Esophagus mucosa (tissue), 1 donor: ENCODE measurements at places on chromosomes 6 and 20.

- no peak for ATAC-seq
These were observed 47.4 kb downstream of the TGM2 start for GRCh38 chr20:38117635-38118034.

- no peak for ATAC-seq
These were observed 27.5 kb downstream of the AMD1 start for GRCh38 chr6:110902091-110902490.

DNA sequence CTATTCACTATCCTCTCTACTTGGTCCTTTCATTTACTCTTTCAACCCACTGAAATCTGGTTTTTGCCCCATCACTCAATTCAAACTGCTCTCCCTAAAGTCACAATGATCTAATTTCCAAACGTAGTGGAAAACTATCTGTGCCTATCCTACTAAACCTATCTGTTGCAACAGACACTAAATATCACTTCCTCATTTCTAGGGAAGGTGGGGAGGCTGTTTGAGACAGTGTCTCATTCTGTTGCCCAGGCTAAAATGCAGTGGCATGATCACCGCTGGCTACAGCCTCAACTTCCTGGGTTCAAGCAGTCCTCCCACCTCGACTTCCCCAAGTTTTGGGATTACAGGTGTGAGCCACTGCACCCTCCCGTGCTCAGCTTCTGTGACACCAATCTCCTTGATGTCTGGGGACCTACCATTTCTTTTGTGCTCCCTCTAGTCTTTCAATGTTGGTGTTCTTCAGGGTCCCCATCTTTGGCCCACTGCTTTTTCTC is 8.8 kb downstream of the RANBP9 start:
- peak; percentile 69 for ATAC-seq

- ATAC-seq: peak; percentile 90
These were observed 10.3 kb downstream of the KIF25 start for GRCh38 chr6:168007592-168008338.

DNA sequence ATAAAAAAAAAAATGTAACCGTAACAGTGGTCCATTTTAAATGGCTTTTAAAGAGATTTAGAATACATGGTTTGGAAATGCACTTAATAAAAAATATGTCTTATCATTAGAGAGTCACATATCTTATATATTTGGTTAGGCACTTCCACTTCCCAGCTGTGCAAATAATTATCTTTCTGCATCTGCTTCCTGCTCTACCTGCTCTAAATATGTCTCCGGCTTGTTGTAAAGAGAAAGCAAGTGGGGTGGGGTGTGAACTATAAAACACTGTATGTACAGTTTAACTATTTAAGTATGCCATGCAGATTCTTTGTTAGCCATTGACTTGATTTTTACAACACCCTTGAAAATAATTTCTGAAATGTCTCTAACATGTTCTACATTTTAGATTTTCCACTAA is 106.3 kb downstream of the NKAIN2 start:
- no peak for ATAC-seq

DNA sequence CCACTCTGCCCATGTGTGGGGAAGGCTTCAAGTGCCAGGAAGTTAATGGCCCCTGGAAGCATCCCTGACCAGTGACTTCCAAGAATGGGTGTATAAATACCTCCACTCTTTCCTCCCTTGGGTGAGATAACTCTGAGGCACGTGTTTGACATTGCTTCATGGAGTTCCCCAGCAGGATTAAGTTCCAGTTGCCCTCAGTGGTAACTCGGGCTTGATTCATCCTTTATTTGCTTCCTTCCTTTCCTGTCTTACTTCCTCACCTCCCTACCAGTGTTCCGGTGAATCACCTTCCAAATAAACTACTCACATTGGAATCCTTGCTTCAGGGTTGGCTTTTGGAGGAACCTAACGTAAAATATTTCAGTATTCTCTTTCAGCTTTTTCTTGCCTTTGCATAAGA is 84.6 kb upstream of the JAG1 start:
- peak; percentile 80 for ATAC-seq

DNA sequence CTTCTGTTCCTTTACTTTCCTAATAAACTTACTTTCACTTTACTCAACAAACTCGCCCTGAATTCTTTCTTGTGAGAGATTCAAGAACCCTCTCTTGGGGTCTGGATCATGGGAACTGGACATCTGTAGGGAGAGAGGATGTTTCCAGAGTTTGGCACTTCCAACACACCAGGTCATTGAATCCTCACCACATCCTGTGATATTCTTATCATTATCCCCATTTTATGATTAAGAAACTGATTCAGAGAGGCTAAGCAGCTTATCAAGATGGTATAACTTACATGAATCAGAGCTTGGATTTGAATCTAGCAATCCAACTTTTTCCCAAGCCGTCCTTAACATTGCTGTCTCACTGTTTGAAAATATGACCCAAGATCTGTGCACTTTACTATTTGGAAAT is 15.5 kb downstream of the PPIL6 start:
- no peak for ATAC-seq

GRCh38 chr6:140269591-140270165 is 895.2 kb upstream of the CITED2 start:
- ATAC-seq: peak; percentile 90

- ATAC-seq: peak; percentile 85
These were observed 86.8 kb downstream of the ARHGAP18 start for GRCh38 chr6:129623008-129623732.

DNA sequence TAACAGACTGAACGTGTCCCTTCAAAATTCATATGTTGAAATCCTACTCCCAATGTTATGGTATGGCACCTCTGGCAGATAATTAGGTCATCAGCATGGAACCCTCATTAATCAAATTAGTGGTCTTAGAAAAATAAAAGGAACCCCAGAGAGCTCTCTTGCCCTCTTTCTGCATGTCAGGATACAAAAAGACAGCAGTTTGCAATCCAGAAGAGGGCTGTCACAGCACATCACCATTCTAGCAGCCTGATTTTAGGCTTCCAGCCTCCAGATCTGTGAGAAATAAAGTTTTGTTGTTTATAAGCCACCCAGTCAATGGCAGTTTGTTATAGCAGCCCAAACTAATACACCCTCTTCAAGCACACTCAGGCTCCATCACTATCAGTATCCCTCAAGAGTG is 292.9 kb downstream of the TRDN start:
- no peak for ATAC-seq

DNA sequence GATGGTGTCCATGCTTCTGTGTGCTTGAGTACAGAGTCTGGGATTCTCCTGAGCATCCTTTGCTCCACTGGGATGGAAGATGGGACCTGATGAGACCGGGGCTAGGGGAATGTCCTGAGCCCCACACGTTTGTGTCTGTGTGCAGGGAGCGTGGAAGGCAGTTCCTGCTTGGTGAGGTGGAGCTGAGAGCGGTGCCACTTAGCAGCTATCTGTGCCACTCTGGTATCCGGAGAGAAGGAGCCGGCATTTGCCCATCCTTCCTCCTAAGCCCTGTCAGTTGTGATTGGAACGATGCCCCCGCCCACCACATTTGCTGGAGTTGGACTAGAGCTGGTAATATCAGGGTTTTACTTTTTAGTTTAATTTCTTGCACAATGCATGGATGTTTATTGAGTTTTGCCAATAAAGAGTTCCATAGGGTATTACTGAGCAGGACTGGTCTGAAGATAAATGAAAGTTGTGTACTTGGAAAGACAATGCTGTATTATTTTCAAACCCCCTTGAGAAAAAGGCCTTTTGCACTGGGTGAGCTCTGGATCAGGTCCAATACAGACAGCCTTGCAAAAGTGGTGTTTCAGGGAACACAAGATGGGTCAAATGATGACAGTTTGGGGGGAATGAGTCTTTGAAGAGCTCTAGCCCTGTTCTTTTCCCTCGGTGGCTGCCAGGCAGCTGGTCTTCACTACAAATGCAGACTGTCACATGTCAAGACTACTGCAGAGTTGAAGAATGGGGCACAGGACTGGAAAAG is 130.8 kb downstream of the SYCP2 start:
- no peak for ATAC-seq

DNA sequence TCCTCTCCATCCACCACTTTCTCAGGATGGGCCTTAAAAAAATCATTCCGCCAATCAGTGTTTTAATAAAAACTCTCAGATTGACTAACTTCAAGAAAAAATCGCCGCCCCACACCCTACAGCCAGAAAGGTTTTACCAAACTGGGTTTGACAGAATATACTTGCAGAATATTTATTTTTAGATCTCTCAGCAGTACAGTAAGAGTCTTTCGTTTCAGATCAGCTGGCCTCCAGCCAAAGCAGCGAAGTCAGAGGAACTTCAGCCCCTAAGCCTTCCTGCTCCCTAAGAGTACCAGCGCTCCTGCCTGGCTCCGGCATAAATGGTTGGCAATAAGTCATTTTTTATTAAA is 24.7 kb downstream of the TBC1D7 start:
- no peak for ATAC-seq

- no peak for ATAC-seq
These were observed 31.6 kb downstream of the OSBPL2 start for GRCh38 chr20:62269871-62270270.

DNA sequence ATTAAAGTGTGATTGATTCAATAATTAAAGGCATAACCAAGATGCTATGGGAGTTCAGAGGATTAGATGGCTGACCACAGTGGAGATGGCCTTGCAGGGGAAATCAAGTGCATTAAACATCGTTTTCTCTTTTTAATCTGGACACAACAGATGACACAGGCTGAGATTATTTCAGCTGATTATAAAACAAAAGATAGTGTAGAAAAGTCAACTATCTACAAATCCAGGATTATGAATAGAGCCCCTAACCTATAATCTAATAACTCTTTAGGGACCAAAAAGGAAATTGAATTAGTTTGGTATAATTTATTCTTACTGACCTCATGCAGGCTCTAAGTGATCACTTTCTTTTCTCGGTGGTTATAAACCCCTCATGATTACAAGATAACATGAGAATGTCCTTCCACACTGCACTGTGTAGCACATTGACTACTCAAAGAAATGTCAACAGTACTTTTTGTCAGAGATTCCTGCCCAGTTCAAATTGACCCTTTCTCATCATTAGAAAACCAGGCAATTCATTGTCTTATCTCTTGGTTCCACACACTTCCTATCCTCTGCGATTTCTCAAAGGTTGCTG is 122.1 kb downstream of the PKHD1 start:
- no peak for ATAC-seq

DNA sequence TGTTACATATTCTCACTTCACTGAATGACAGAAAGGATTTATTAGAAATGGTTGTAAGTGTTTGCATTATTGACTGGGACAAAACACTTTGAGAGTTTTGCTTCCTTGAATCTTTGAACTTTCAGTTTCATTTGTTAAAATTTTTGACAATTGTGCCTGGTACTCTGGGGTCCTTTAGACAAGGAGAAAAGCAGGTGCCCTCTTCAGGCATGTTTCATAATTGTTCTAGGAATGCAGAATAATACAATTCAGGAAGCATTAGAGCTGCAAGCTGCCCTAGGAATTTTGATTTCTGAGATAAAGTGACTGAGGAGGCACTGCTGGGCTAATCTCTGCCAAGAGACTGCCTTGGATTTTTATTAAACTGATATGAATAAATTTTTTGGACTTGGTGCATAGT is 49.7 kb downstream of the TOP1 start:
- ATAC-seq: no peak

DNA sequence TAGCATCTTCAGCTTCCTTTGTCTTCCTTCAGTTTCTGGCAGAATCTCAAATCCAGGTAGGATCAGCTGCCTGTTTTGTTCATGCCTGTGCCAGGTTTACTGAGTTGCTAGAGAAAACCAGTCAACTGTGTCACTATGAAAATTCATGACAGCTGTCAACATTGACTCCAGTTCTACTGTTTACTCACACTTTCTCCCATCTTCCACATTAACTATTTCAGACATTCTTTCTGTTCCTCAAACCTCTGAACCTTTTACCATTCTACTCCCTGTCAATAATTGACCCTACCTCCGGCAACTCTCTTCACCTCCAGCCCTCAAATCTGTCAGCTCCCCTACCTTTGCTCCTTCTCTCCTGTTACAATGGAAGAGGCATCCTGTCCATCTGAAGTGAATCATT is 8.5 kb downstream of the ENPP4 start:
- ATAC-seq: no peak

DNA sequence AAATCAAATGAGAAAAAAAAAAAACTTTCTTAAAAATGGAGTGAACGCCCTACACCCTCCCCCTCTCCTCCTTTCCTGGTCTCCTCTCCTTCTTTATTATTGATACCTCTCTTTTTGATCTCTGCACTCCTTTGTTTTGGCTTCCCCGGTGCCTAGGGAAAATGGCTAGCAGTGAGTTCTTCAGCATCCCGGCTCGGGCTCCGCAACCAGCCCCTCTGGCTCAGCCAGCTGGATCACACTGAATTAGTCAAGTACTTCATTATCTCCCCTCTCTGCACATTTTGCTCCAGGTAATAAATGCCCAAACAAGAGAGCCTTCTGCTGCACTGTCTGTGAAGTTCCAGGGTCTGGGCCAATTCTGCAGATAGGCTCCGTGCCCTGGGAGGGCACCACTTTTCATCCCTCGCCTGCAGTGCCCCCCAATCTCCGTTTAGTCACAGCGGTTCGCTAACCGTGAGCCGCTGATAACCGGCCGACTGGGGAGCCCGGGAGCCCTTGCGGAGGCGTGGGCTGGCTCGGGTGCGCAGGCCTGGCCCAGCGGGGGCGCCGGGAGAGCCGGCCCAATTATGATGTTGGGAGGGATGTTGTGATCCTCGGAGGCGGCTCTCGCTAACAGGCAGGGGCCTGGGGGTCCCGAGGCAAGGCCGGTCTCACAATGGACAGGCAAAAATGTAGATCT is 301.9 kb downstream of the TFAP2A start:
- ATAC-seq: no peak

GRCh38 chr20:7959484-7959883 is 19.2 kb upstream of the HAO1 start:
- ATAC-seq: no peak

DNA sequence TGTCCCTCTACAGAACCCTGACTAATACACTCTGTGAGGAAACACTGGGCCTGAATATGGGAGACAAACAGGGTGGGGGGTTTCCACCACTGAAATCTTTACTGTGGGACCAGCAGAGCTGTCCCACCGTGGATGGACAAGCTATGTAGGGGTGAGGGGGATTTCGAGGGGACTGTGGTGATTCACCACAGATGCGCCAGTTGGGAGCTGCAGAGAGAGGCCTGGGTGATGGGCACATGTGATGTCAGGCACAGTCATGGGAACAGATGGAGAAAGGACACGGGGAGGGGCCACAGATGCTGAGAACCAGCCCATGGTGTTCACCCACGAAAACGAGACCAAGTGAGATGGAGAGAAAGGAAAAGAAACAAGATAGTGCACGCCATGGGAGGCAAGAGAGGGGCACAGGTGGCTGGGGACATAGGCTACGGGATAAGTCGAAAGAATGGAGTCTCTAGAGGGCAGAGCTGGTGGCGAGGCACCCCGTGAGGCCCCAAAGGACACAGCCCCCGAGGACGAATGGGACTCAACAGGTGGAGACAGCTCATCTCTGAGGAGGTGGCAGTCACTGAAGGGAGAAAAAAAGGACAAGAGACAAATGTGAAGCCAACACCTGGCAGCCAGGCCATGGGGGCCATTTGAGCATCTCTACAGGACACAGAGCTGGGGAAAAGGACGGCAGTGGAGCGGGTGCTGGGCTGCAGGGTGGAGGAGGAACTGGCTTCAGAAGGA is 10.5 kb upstream of the RAMACL start:
- ATAC-seq: no peak

- no peak for ATAC-seq
These were observed 391.9 kb downstream of the CD109 start for GRCh38 chr6:74087899-74088298.
